ENCODE measurements at places on chromosomes 5 and 9.

DNA sequence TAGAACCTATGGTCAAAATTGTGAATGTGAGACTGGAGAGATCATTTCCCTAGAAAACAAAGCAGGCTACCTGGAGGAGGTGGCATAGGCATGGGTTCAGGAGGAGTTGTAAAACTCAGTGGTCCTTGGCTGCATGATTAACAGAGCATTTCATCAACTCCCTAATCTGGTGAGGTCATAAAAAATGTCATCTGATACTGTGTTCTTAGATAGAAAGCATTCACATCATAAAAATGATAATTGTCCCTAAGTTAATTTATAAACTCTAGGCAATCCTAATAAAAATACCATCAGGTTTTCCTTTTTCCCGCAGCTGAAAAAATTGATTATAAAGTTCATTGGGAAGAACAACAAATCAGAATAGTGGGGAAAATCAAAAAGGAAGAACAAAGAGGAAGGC lies 60.6 kb upstream of the GALNT10 start:
- DNase-seq, result no peak

GRCh38 chr5:40378396-40379177 lies 301.1 kb upstream of the PTGER4 start:
- no peak for DNase-seq

DNA sequence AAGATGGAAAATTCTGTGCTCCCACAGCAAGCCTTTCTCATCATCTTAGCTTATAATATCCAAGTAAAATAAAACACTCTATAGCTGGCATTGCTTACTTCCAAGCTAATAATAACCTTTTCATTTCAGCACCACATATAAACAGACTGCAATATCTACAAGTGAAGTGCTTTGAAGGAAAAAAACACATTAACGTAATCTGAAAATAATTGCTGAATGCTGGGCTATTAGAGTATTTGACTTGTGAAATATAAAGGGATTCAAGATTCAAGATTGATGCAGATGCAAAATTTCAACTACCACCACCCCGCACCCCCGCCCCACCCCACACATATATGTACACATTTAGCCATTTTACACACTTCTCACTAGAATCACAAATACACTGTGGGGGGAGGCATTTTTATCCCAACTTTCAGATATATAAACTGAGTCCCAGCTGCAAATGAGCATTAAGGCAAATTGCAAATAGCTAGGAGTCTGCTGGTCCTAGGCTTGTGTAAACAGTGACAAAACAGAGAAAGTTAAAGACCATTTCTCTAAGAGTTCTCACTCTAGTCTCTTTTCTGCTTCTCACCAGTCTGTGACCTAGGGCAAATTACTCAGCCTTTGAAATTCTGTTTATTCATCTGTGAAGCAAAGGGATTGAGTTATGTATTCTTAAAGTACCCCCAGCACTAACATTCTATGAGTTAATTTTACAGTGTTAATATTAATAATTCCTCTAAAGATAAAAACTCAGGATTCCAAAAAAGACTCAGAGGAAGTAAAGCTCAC lies 489.4 kb downstream of the PRELID2 start:
- no peak for DNase-seq

DNA sequence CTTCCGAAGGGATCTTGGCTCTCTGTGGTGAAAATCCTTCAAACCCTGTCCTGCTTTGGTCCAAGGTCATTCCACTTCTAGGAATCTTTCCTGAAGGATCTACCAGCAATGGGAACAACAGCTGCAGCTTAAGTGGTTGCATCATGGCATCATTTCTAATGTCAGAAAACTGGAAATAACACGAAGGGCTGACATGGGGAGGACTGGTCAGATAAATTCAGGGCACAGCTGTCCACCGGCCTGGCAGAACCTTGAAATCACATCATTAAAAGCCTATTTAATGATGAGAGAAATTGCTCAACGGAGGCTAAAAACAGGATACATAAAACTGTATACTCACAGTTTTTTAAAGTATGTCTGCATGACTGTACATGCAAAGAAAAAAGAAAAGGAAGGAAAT lies 28.3 kb downstream of the OLFML2A start:
- DNase-seq, result no peak

- no peak for DNase-seq
These were observed 19.4 kb downstream of the PLPPR1 start for GRCh38 chr9:101047848-101048397.

DNA sequence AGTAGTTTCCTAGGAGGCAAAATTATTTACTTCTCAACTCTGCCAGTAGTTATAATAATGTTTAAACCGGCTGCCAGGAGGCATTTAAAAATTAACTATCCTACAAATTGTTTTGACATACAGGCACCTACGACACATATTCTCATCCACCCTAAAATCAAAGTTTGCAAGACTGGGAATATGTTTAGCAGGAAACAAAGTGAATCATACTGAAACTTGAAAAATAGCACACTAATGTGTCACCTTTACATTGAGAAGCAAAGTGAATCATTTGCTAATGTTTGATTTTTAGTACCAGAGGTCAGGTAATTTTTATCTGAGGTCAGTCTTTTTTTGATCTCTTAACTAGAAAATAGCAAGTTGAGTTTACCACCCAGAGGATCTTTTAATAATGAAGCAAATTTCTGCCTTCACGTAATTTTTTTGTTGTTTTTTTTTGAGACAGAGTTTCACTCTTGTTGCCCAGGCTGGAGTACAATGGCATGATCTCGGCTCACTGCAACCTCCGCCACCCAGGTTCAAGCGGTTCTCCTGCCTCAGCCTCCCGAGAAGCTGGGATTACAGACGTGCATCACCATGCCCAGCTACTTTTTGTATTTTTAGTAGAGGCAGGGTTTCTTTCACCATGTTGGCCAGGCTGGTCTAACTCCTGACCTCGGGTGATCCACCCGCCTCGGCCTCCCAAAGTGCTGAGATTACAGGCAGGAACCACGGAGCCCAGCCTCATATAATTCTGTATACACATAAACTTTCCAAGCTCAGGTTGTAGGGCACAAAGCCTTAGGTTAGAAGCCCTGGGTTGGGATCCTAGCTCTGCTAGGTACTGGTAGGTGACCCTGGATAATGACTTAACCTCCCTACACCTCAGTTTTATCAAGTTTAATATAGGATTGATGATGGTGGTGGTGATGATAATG lies 124.3 kb downstream of the UGCG start:
- DNase-seq, result no peak

- DNase-seq, result no peak
These were observed 57.2 kb downstream of the RANBP6 start for GRCh38 chr9:5958273-5958672.

- no peak for DNase-seq
These were observed 18.1 kb upstream of the ARRDC3 start for GRCh38 chr5:91401175-91401574.

DNA sequence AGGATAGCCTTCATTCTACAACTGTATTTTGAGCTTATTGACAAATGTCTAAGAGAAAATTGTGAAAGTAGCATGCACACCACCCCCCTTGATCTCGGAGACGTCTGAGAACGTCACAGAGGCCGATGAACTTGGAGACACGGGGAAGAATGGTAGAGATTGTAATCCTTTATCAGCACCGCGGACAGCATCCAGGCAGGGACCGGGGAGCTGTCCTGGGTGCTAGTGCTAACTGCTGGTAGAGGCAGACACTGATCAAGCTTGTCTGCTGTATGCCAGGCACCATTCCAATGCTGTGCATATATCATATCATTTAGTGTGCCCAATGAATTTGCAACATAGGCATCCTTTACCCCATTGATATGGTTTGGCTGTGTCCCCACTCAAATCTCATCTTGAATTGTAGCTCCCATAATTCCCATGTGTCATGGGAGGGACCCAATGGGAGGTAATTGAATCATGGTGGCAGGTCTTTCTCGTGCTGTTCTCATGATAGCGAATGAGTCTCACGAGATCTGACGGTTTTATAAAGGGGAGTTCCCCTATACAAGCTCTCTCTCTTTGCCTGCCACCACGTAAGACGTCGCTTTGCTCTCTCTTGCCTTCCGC lies 98.8 kb downstream of the LHX2 start:
- no peak for DNase-seq

GRCh38 chr5:124659798-124660197 lies 86.6 kb downstream of the ZNF608 start:
- no peak for DNase-seq

DNA sequence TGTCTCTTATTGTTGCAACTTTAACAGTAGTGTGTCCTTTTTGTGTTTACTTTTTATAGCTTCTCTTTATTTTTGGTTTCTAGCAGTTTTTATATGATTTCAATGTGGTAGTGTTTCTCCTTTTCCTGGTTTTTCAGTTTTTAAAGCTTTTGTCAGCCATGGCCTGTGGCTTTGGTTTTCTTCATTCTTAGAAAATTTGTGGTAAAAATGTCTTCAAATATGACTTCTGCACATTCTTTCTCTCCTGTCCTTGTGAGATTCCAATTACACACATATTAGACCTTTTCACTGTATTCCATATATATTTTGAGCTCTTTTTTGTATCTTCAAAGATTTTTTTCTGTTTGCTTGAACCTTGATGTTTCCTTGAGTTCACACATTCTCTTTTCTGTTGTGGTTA lies 180.5 kb downstream of the CNTLN start:
- no peak for DNase-seq

GRCh38 chr9:127277099-127277498 lies 12.5 kb downstream of the GARNL3 start:
- no peak for DNase-seq

DNA sequence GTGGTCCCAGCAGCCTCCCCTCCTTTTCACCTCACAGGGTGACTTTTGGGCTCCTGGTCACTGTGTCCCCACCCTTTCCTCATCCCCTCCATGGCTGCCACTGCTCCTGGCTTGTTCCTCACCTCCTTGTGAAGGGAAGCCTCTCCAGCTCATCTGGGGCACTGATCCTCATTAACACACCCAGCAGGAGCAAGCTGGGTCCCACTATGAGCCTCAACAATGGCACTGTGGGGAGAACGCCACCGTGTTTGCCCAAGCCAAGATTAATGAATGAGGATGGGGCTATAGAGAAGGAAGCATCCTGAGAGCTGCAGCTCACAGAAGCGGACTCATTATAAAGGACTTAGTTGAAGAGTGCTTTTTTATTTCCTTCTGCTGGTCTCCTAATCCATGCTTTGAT lies 118.4 kb downstream of the MARCHF11 start:
- no peak for DNase-seq

DNA sequence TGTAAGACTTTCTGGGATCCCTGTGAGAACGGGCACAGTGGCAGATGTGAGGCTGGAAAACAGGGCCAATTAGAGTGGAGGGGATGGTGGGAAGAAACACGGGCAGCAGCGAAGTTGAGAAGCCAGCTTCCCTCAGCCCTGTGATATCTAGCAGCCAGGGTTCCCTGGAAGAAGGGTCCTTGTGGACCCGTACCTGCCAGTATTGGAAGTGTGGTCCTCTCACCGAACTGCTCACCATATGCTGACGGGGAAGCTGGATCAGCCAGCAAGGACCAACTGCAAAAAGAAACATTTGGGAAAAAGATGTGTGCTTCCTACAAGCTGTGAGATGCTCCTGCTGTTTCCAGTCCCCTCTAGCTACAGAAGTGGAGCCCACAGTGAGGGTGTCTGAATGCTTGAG lies 13.6 kb downstream of the CKMT2 start:
- no peak for DNase-seq

DNA sequence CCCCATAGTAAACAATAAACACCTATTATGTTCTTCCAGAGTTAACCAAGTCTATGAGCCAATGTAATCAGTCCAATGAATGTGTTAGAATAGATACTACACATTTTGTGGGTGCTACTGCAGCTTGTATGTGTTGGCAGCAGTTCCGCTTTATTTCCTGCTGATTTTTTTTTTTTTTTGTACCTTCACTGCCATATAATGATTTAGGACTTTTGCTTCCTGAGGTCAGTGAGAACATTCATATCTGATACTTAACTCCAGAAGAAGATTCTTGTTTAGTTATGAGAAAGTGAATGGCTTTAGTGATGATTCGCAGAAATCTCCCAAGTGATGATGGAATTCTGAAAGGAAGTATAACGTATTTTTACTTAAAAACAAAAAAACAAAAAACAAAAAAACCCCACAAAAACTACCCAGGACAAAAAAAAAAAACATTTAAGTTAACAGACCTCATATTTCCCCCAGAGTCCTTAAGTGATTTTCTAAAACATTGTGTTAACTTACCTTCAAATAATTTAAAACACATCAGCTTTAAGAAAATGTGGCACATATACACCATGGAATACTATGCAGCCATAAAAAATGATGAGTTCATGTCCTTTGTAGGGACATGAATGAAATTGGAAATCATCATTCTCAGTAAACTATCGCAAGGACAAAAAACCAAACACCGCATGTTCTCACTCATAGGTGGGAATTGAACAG lies 24.7 kb upstream of the LMNB1 start:
- no peak for DNase-seq

DNA sequence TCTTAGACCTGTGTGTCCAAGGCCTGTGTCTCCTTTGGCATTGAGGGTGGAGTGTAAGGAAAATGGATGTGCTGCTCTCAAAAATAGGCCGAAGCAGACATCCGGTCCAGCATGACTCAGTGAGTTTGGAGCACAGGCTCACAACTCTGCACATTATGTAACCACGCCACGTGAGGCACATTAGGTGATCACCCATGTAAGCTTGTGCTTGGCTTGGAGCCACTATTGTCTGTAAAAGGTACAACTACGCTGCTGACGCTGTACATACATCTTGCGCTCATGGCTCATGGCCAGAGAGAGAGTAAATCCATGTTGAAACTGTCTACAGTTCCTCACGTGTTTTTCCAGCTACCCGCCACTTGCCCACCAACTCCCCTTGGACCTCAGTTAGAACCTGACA lies 177.5 kb downstream of the PDE4D start:
- DNase-seq, result no peak

DNA sequence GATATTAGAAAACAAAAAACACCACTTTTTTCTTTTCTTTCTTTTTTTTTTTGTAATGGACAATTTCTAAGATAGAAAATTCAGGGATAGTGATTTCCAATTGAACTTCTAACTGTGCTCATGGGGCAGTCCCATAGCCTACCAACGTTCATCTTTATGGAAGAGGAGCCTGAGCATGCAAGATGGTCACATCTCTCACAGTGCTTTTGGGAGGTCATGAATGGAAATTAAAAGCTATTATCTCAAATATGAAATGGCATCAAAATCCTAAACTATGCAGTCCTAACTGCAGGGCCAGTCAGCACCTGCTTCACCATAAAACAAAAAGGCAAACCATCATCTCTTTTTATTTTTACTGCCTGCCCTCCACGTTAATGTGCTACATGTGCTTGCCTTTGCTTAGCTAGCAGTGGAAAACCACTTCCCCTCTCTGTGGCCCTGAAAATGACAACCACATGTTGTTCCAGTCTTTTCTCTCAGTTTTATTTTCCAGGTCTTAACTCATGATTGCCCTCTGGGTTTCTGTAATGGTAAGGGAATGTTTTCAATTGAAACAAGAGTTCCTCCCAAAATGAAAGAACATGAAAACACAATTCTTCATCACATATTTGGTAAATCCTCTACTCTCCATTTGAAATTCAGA lies 16.7 kb downstream of the IFNB1 start:
- no peak for DNase-seq

DNA sequence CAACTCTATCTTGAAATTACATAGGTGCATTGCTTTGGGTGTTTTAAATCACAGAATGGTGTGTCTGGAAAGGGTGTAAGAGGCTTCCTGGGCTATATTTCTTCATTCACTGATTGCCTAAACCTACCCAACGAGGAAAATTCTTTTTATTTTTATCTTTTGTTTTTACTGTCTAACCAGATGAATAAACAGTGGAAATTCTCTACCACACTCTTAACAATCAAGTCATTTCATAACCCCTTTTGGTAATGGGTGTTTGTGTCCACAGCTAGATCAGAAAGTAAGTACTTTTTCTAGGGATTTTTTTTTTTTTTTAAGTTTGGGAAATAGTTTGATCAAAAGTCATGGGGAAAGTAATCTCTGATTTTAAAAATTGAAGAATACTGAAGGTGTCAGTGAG lies 27.6 kb upstream of the C5orf47 start:
- no peak for DNase-seq

Data from stimulated activated naive CD4-positive, alpha-beta T cell treated with Interleukin-2 at 50 U/mL for 16 hours (primary cell).